NCI-H1048 (cell line): ENCODE measurements at places on chromosomes 1 and 21.

- no peak for DNase-seq
Measured at GRCh38 chr1:83024251-83024767, 974.6 kb downstream of the TTLL7 start.

DNA sequence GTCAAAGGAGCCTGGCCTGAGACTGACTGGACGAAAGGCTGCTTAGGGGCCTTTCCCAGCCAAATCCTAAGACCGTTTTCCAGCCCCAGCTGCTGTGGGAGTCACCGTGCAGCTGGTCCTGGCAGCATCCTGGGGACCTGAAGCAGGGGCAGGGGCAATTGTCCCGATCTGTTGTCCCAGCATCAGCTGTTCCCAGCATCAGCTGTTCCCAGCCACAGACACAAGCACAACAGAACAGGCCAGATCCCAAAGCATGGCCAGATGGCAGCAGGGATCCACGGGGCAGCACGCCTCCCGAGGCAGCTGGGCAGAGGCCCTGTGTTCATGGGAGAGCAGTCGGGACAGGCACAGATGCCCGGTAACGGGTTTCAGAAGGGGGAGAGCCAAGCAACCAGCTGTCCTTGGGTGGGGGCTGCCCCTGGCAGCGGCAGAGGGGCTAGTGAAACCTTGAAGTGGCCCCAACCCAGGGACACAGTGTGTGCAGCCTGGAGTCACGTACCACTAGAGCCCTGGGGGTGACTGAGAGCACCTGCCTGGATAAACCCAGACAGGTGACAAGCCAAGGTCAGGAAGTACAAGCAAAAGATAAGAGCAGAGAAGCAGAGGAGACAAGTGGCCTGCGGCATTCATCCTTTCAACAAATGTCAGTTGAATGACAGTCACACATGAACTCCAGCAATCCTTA is 13.3 kb downstream of the CELA2B start:
- no peak for DNase-seq

DNA sequence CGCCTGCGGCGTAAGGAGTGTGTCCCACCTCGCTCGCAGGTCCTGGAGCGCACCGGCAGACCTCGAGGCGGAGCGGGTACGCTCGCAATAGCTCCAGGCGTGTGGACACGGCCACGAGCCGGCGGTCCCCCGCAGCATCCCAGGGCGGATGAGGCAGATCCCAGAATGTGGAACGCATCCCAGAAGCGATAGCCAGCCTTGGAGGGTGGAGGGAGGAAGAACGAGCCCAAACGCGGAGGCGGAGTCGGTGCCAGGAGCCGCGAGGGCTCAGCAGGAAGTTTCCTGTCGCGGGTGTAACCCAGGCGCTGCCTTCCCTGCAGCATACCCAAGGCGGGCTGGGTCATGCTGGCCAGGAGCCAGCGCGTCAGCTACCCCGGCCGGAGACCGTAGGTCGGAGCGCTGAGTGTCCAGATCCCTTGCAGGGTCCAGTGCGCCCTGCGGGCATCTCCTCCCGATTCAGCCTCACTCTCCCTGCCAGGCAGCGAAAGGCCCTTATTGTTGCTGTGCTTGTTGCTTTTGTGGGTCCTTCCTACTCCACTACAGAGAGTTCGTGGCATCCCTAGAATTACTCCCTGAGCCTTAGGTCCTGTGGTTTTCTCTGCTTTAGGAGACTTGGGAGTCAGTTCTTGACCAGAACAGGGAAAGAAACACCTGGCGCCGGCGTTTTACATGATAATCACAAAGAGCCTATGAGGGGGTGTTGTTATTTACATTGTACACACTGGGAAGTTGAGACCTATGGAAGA is 27.7 kb downstream of the STYXL2 start:
- DNase-seq: no peak

DNA sequence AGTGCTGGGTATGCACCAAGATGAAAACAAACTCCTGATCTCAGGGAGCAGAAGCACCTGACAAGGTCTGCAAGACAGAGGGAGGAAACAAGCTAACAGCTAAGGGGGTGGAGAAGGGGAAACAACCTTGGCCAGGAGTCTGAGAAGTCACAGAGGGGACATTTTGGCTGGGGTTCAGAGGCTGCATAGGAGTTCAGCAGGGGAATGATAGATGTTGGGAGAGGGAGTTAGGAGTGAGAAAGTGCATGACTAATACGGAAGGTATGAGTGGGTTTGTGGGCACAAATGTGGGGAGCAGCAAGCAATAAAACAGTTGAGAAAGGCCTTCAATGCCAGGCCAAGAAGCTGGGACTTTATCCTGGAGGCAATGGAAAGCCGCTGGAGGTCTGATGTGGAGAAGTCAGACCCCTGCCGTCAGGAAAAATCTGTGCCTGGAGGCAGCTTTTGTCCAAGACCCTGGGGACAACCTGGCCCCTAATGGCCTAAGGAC is 16.4 kb downstream of the EPHA2 start:
- no peak for DNase-seq

DNA sequence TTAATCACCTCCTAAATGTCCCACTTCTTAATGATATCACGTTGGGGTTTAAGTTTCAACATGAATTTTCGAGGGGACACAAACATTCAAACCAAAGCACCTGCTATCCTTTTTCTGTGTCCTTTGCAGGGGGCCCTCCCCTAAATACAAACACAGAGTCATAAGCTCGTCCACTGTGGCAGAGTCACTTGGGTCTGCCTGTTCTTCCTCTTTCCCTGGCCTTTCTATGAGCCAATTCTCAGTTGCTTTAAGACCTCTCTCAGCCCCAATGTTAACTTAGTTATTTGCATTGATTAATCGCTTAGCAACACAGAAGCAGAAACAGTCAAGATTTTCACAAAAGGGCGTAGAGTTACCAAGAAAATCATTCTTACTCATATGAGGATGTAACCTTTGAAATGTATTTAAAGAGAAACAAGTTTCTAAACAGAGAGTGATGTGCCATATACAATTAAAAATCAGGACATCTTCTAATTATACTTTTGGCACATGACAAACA is 14.9 kb downstream of the APCS start:
- DNase-seq: no peak

GRCh38 chr1:30042438-30043147 is 680.8 kb downstream of the MATN1 start:
- no peak for DNase-seq

- peak; percentile 76 for DNase-seq
Measured at GRCh38 chr1:3746830-3747521, 5.3 kb upstream of the CCDC27 start.

- peak; percentile 91 for DNase-seq
Measured at GRCh38 chr21:33155422-33155821, 74.3 kb upstream of the IFNAR2 start.

GRCh38 chr1:110584045-110584444 is 22.1 kb downstream of the KCNA2 start:
- DNase-seq: no peak

DNA sequence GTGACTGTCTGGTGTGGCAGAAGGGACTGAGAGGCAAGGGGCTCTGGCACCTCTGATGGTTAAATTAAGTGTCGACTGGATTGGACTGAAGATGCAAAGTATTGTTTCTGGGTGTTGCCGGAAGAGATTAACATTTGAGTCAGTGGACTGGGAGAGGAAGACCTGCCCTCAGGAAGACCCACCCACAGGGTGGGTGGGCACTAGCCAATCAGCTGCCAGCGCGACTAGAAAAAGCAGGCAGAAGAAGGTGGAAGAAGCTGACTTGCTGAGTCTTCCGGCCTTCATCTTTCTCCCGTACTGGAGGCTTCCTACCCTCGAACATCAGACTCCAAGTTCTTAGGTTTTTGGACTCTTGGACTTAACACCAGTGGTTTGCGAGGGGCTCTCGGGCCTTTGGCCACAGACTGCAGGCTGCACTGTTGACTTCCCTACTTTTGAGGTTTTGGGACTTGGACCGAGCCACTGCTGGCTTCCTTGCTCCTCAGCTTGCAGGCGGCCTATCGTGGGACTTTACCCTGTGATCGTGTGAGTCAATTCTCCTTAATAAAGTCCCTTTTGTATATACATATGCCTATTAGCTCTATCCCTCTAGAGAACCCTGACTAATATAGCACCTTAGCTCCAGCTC is 79.6 kb downstream of the KAZN start:
- DNase-seq: no peak

DNA sequence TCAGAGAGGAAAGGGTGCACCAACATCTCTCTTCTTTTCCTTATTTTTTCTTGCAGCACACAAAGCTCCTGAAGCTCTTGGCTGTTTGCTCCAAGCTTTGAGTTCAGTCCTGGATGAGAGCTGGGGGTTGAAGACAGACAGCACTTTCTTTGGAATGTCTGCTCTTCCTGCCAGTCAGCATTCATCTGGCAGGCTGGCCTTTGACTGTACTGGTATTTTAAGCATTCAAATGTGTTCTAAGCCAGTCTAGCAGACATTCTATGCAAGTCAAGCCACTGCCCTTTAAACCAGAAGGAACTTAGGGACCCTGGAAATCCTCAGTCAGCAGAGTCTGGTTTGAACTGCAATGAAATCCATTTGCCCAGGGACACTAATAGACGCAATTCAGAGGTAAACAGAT is 45.0 kb downstream of the XCL1 start:
- DNase-seq: no peak

DNA sequence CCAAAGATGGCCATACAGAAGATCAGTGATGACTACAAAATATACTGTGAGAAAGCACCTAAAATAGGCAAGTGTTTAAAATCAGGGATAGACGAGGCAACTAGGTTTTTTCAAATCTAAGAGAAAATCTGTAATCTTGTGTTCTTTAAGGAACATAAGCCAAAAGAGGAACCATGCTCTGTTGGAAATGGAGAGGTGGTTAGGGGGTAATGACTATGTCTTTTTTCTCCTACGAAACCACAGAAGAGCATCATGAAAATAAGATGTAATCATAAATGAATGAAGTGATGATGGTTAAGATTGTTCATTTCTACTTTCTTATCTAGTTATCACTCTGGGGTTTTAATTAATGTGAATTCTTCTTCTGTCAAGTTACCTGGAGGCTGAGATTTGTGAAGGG is 43.1 kb downstream of the RGSL1 start:
- no peak for DNase-seq

DNA sequence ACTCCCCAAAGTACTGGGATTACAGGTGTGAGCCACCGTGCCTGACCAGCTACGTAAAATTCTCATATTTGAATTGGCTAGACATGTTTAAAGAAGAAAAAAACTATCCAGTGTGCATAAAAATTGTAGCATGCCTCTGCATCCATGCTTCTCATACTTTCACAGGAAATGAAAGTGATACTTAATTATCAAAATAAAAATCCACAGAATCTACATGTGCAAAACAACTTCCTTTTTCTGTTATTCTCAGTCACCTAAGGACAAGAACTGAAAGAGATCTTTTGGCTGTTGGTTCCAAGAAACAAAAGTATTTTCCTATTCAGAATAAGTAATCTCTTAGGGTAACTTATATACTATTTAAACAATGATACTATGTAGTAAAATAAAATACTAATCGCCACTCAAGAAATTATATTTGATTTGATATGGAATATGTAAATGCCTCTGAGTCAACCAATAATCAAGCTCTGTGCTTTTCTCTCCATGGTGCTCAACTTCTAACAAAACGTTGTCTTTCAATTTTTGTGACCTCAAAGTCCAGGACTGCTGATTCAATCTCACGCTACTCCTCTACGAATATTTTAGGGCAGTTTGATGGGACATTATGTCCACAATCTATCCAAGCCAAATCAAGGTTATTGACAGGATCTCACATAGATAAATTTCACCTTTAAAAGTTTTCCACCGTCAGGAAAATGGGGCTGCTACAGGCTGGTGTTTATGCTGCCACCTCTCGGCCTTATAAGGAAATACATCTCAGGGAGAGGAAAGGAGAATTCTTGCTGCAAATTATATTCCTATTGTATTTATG is 102.7 kb downstream of the ZNF281 start:
- DNase-seq: peak; percentile 34

DNA sequence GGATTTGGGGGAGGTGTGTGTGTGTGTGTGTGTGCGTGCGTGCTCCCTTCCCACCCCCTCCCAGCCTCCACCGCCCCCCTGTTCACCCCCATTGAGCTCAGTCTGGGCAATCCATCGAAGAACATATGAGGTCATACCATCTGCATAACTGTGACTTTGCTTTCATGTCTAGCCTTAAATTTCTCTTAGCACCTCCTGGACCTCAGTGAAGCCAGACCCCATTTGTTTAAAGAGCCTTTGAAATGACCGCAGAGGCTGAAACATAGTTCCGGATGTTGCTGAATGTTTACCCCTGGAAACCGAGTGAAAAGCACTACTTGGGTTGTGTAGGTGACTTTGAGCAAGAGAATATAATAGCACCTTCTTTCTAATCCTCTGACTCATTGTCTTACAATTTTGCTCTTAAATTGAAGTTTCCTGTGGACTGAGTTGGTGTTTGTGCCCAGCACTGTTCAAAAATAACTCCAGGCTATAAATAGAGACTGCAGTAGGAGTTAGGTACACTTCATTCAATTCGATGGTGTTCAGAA is 75.4 kb downstream of the UBE4B start:
- no peak for DNase-seq

- no peak for DNase-seq
Measured at GRCh38 chr1:113392541-113393128, 2.3 kb downstream of the MAGI3 start.

GRCh38 chr1:71967670-71968069 is 314.7 kb downstream of the NEGR1 start:
- no peak for DNase-seq

GRCh38 chr1:67889953-67890567 is 56.8 kb upstream of the GNG12 start:
- no peak for DNase-seq

DNA sequence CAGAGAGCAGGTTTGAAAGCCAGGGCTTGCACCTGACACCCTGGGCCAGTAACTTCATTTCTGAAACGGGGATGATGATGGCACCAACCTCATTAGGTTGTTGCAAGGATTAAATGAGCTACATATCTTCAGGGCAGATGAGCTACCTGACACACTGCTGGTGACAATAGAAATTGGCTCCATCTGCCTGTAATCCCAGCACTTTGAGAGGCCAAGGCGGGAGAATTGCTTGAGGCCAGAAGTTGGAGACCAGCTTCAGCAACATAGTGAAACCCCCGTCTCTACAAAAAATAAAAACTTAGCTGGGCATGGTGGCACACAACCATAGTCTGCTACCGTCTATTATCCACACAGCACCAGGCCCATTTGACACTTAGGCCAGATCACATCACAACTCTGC is 6.3 kb upstream of the TTC39A start:
- DNase-seq: no peak

DNA sequence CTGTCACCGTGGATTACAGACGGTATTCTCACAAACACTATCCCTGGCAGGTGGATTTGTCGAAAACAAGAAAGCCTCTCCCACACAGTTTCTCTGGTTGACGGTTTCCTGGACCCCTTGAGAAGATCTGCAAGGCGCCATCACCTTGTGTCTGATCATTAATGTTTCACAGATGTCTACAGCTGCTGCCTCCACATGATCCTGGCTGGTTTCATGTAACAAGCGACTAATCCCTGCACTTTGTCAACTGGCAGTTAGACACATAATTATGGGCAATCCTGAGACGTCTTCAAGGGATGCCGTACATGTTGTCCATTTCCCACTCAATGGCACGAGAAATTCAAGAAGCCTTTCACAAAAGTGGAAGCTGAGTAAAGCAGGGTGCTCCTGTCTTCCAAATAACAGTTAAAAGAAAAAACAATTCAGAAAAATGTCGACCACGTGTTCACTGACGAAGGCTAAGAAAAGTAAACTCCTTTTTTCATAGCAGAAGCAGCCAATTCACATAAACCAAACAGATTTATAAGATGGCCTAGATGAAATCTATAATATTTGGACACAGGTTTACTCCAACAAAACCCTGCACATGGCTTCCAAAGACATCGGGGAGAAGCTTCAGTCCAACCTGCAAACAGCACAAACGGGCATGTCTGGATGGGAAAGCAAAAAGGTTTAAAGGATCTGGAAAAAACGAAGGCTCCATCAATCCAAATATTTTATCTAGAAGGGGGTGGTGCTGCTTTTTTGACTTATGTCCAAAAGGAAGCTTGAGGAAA is 52.2 kb downstream of the CAPZB start:
- DNase-seq: no peak
